GM12865 (cell line): ENCODE measurements at places on chromosomes 7 and 10.

DNA sequence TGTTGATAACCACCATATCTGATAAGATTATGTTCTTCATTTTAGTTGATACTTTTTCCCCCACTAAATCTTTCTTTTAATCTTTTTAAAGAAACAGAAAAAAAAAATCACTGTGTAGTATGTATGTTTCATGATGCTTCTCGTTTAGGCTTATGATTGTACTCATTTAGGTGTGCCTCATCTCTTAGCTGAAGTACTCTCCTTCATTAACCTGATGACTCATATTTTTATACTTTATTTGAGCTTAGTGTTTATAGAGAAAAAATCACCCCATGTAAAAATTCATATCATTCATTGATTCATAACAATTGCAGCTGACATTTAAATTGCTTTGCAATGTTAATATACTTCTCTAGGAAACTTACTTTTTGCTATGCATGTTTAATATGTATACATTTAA, 158.9 kb downstream of the MLLT10 start:
- no peak for DNase-seq

DNA sequence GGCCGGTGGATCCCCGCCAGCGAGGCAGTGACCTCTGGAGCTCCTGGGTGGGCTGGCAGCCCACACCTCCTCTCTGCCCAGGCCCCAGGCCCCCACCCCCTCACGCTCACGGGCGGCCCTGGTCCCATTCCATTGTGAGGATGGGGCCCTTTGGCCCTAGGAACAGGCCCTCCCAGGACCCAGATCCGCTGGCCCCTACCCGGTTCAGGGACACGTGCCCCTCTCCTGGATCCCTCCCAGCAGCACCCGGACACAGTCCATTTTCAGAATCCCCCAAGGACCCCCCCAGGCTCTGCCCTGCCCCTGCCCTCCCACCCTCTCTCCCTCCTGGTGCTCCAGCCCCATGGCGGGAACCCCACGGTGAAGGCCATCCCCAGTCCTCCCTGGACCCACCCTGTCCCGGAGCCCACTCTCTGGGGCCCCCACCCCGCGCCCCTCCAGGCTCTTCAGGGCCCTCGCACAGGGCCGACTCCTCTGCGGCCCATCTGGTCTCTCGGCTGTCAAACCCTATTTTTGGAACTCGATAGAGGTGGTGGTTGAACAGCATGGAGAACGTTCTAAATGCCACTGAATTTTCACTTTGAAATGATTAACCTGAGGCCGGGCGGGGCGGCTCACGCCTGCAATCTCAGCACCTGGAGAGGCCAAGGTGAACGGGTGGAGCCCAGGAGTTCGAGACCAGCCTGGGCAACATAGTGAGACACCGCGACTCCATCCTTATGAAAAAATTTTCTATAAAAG, 8.1 kb downstream of the ADAP1 start:
- DNase-seq = no peak

GRCh38 chr7:124031919-124032318, 948 bp downstream of the TMEM229A start:
- DNase-seq = no peak

- DNase-seq = no peak
Observed at GRCh38 chr10:9296190-9296589, 1241.7 kb downstream of the GATA3 start.

DNA sequence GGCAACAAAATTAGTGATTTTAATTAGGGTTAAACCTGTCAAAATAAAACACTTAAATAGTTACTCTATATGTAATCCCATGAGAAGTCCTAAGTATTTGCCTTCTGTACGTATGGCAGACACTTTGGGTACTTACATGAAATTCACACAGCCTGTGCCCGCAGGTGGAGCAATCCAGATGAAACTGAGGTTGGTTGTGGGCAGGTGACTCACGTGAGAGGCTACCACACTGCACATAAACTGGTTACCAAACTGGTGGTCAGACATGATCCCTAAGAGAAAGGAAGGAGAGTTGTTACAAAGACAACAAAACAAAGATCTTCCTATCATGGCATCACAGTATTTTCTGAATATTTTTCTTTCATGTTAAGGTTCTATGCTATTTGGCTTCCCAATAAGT, 156.1 kb downstream of the RELN start:
- DNase-seq = no peak

- DNase-seq = no peak
Observed at GRCh38 chr7:87837597-87837996, 38.6 kb downstream of the SLC25A40 start.
